8988T (cell line): ENCODE measurements at places on chromosomes 16 and 17.

DNA sequence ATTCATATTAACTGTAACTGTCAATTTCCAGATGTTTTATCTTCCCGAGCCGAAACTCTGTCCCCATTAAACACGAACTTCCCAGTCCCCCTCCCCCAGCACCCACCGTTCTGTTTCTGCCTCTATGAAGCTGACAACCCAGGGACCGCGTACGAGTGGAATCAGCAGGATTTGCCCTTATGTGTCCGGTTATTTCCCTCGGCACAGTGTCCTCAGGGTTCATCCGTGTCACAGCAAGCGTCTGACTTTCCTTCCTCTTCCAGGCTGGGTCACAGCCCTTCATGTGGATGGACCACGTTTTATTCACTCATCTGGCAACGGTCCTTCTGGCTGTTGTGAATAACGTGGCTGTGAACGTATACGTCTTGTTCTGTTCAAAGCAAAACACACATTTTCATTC is 31.3 kb downstream of the METRNL start:
- no peak for DNase-seq

DNA sequence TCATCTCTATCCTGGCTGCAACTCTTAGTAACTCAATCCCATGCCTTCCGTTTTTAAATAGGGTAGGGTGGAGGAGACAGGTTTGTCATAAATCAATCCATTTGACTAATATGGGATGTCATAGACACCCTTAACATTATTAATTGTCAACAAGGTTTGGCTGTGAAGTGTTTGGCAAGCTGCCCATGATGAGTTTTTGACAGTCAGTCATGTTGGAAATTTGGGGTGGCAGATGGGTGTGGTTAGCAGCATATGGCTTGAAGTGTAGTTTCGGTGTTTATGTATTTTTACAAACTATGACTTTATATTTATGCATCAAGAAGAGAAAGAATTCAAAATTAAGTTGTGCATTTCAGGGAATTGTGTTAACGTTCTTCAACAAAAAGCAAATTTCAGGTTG is 221.8 kb upstream of the CDH5 start:
- no peak for DNase-seq

DNA sequence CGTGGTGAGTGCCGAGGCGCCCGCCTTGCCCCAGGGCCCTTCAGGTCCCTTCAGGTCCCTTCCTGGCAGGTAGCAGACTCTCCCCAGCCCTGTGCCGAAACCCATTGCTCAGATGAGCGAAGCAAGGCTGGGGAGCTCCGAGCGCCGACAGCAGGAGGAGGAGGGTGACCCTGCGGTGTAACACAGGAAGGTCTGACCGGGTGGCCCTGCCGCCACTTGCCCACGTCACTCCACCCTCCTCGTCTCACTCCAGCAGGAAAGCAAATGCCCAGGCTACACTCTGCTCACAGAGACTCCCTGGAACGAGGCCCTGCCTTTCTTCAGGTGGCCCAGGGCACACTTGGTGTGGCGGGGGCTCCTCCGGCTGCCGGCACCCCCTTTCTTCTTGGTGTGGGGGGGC is 57.2 kb downstream of the ACTG1 start:
- no peak for DNase-seq

DNA sequence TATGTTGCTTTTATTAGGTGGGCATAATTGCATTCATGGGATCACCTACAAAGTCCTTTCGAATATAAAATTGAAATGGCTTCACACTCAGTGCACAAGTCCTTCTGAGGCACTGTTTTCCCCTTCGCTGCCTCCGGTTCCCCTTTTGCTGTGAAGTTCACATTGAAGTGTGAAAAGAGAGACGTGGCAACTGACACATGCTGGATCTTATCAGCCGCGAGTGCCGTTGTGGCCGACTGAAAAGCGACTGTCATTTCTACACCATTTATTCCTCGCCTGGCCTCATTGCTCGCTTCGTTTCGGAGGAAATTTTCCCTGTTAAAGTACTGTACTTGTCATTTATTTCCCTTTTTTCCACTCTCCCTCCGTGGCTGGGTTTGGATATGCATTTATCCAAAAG is 423.5 kb downstream of the MAF start:
- no peak for DNase-seq

- no peak for DNase-seq
Measured at GRCh38 chr17:39138431-39139160, 12.8 kb downstream of the PLXDC1 start.

- DNase-seq, result no peak
Measured at GRCh38 chr17:20284022-20284421, 183.3 kb downstream of the LGALS9B start.

- DNase-seq, result no peak
Measured at GRCh38 chr16:12703935-12704334, 99.8 kb downstream of the CPPED1 start.

DNA sequence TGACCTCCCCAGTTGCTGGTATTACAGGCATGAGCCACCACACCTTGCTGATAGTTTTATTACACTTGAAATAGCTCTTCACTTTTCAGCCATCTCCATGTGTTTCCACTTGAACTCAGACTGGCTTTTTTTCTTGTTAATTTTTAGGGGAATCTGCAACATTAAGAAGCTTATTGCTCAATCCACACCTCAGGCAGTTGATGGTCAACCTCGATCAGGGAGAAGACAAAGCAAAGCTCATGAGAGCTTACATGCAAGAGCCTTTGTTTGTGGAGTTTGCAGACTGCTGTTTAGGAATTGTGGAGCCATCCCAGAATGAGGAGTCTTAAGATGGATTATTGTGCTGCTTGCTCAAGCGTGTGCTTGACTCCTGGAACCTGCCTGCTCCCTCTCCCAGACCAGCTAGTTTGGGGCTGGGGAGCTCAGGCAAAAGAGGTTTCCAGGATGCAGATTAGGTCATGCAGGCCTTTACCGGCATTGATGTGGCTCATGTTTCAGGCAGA is 8.6 kb downstream of the ZNHIT3 start:
- no peak for DNase-seq
